ENCODE measurements at places on chromosomes 4 and X. TPM values are rescaled to one million over a fixed set of nuclear protein-coding genes. Genes with fewer than 3 reads are reported as not detected.

The COL4A6 gene
- total RNA-seq: not detected

The AMER1 gene
- 7.4 TPM for total RNA-seq

The EVC gene
- not detected for total RNA-seq

The VSIG4 gene
- not detected for total RNA-seq

The GAGE1 gene
- not detected for total RNA-seq

The SMIM10 gene
- total RNA-seq: 1.5 TPM

The MAOB gene
- not detected for total RNA-seq

The ITM2A gene
- not detected for total RNA-seq

The TEX13B gene
- total RNA-seq: not detected

The GAGE12E gene
- not detected for total RNA-seq

The FDCSP gene
- not detected for total RNA-seq

The MMRN1 gene
- not detected for total RNA-seq

The ALB gene
- not detected for total RNA-seq

The RBMXL3 gene
- total RNA-seq: not detected

The LRIT3 gene
- 0.11 TPM for total RNA-seq

The FATE1 gene
- not detected for total RNA-seq

The ERCC6L gene
- 14.7 TPM for total RNA-seq

The MAGEB2 gene
- total RNA-seq: not detected

The SULT1E1 gene
- not detected for total RNA-seq

The SLC10A4 gene
- total RNA-seq: not detected

The TCEAL5 gene
- not detected for total RNA-seq

The ZNF185 gene
- total RNA-seq: 20.7 TPM

The CXXC4 gene
- not detected for total RNA-seq

The P2RY10 gene
- 15.1 TPM for total RNA-seq

The EXOC1L gene
- not detected for total RNA-seq

The TMEM156 gene
- total RNA-seq: 29.4 TPM

The BMPR1B gene
- total RNA-seq: not detected

The TDO2 gene
- not detected for total RNA-seq

The SHISA3 gene
- 0.38 TPM for total RNA-seq

The AKAP14 gene
- not detected for total RNA-seq

The UCHL1 gene
- 375 TPM for total RNA-seq

The FGFBP1 gene
- total RNA-seq: not detected

The IQSEC2 gene
- total RNA-seq: not detected

The GATA1 gene
- total RNA-seq: not detected

The LDB2 gene
- total RNA-seq: not detected

The UGT2B17 gene
- not detected for total RNA-seq

The GPR173 gene
- 8.7 TPM for total RNA-seq

The GLUD2 gene
- 0.24 TPM for total RNA-seq

All from OCI-LY7 (cell line).